Neural crest cell (in vitro differentiated cells): ENCODE measurements at places on chromosomes 11 and 22.

- no peak for DNase-seq
These were observed 20.6 kb upstream of the RAPSN start for GRCh38 chr11:47469361-47470179.

DNA sequence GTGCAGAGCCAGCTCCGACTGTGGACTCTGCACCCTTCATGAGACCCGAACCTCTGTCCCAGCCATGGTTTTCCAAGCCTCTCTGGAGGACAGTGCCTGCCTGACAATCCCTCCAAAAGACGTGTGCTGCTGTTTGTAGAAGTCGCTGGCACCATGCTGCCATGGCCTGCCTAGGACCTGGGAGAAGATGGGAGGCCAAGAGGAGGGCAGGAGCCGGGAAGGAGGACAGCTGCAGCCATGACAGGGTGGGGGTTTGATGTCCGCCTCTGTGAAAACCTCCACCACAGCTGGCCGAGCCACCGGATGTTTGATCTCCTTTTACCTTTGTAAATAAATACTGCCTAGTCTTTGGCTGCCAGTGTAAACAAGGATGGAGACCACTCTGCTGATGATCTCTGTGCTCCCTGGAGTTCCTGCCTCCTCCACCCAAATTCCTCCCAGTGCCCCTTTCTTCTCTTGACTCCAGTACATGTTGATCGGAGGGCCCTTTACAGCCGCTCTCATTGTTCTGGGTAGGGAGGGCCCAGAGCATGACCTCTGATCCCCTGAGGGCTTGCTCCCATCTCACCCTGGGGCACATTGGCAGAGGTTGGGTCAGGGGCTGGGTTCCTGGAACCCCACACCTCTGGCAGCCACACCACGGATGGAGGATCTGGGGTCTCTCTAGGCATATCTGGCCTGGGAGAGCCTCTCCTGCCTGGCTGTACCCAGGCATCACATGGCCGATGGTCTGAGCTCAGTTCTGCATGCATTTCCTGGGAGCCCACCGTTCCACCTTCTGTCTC, 66.9 kb downstream of the BCR start:
- DNase-seq: no peak

- DNase-seq: no peak
These were observed 499.8 kb upstream of the CHORDC1 start for GRCh38 chr11:90722552-90723190.

DNA sequence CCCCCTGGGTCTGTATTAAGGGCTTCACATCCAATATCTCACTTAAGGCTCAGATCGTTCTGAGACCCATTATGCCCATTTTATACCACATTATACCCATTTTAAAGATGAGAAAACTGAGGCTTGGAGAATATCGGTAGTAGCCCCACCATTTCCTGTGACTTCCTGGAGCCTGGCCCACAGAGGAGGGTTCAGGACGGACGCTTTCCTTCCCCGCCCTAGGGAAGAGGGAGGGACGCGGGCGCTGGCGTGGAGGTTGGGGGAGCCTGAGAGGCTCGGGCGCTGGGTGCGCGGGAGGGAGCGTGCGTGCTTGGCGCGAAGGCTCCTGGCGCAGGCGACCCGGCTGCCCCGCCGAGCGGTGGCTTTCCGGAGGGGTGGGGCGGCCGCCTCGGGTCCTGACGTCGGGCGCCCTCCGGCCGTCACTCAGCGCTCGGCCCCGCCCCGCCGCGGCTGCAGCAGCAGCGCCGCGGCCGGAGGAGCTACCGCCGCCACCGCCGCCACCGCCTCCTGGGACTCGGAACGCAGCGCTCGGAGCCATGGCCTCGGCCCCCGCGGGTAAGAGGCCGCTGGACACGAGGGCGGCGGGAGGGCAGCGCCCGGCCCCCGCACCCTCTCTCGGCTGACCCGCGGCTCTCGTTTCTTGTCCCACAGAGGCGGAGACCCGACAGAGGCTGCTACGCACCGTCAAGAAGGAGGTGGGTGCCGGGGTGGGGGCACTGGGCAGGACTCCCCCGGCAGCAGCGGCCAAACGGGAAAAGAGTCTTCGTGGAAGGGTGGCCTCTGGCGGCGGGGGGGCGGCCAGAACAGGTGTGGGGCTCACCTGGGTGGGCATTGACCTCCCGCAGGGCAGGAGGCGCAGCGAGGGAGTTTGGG, at the start of gene SGSM1:
SGSM1 (plus strand) TSS at position 422 of the 873 bp plus-strand sequence; CDS start at position 537, 115 bp downstream.
- DNase-seq: peak; percentile 73

DNA sequence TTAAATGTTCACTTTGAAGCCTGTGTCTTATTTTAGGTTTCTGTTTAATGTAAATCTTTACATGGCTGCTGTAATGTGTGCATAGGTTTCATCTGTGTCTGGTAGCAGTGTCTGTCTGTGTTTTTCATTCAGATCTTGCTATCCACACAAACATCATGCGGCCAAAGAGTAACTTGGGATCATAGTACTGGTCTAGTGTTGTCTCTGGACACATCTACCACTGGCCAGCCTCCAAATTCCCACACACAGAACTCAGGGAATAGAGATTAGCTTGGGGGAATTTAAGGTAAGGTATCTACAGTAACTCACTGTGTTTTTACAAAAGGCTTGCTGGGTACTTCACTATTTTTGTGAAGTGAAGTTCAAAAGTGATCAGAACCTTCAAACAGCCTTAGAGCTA, 32.1 kb upstream of the ZNF143 start:
- DNase-seq: no peak

DNA sequence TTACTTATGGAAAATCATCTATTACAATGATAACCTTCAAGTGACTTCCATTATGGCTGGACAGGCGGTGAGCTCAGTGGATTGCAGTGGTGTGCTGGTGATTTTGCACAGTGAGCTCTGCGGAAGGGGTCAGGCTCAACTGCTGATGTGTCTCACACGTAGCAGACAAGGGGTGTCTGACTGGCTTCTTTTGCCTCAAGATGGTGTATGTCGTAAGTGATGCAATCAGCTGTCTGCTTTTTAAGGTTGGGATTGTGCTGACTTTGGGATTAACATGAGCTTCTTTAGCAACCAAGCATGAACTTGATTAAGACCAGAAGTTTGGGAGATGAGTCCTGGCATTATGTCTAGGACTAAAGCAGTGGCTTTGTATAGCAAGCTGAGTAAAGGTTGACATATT, 49.5 kb downstream of the POLD3 start:
- no peak for DNase-seq

DNA sequence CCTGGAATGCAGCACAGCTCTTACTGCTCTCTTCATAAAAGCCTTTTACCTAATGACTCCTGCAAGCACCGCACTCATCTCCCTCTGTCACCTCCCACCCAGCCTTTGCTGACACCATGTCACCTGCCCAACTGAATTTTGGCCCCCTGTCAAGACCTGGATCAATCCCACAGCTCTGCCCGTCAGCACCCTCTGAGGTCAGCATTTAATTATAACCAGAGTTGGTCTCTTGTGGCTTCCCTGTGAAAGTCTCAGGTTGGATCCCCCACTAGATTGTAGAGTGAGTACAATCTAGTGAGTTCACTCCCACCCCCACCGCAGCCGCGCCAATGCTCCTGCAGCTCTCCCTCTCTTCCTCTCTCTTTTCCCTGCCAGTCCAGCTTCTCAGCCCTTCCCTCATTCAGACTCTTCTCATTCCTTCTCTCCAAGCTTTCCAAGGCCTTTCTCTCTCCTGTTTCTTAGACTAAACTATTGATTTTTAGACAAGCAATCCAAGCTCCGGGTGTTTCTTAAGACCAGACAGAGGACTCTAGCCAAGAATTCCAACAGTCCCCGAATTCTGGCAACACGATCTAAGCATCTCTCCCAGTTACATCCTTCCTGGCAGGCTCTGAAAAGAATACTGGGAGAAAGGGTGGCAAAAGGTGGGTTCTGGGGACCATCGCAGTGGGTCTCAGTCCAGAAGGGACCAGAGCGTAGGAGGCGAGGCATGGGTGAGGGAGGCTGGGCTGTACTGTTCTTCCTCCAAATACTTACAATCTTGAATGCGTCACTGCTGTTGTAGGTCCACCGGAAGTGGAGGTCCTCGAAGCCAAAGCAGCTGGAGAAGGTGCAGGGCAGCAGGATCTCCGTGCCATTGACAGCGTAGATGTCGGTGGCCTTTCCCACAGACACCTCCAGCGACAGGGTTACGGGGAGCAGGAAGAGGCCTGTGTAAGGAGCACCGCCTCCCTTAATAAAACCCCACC, 8.0 kb downstream of the SCN4B start:
- no peak for DNase-seq

DNA sequence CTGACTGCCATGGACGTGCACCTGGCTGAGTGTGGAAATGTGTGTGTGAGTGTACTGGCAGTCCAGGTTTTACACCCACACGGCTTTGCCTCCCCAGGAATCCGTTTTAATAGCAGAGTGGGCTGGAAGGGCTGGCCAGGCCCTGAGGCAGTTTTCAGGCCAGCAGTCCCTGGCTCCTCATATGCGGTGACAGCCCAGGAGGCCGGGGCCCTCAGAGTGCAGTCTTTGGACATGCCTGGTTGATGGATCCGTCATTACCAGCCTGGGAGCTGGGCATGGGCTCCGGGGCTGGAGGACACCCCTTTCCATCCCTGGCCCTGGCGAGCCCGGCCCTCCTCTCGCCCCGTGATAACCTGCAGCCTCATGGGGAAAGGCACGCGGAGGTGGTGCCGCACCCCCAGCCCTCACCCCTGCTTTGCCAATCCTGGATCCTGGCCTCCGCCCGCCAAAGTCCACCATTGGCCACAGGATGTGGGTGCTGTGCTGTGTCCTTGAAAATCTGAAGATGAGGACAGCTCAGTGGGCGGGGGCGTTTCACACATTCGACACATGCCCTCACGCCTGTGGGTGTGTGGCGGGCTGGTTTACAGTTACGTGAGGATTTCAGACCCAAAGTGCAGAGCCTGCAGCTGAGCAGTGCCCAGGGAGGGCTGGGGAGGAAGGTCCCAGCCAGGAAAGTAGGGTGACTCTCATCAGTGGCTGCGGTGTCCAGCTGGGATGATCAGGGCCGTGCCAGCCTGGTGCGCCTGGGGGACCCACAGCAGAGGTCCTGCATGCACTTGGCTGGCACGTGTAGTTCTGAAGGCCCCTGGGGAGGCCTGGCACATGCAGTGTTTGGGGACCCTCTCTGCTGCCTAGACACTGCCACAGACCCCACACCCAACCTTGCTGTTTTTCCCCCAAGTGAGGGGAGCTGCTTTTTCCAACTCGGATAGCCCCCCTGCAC, 55.1 kb downstream of the RTN4R start:
- no peak for DNase-seq

GRCh38 chr11:44246726-44247125, 63.2 kb downstream of the ALX4 start:
- DNase-seq: no peak

GRCh38 chr22:37258753-37259401, 14.8 kb upstream of the RAC2 start:
- DNase-seq: no peak

DNA sequence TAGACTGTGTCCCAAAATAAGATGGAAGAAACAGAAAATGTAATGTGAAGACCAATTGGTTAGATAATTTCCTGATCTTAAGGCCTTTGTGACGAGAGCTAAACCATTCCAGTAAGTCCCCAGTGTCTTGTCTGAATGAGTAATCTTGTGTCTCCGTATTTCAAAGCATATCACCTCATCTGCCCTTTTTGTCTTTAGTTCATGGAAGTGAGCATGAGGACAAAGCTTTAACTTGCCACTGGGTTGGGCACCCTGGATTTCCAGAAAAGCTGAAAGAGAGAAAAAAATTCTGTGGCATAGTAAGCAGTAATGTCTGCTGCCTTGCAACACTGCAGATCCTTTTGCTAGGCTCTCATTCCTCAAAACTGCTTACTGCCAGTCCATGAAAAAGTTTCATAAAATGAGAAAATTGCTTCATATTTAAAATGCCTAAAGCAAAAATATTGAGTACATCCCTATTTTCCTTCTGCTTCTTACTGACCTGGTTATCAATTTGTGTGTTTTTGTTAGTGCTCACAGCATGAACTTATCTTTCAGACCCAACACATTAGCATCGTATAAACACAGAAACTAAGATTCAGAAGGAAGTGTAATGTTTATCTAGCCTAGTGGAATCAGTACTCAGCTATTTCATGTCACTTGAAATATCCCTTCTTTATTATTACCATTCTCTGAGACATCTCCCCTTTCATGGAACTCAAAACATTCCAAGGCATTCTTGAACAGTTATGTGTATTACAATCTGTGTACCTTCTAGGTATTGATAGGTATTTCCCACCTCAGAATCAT, 5.3 kb downstream of the CASP12 start:
- DNase-seq: no peak

DNA sequence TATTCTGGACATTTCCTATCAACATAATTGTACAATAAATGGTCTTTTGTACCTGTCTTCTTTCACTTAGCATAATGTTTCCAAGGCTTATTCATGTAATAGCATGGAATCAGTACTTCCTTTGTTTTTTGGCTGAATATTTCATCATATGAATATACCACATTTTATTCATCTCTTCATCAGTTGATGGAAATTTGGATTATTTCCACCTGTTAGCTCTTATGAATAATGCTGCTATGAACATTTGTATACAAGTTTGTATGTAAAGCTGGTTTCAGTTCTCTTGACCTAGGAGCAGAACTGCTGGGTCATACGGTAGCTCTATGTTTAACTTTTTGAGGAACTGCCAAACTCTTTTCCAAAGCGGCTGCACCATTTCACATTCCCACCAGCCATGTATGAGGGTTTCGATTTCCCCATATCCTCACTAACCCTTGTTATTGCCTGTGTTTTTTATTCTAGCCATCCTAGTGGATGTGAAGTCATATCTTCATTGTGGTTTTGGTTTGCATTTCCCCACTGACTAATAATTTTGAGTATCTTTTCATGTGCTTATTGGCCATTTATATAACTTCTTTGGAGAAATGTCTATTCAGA, 20.9 kb downstream of the EXT2 start:
- no peak for DNase-seq

- no peak for DNase-seq
These were observed 537 bp downstream of the SCN4B start for GRCh38 chr11:118152020-118152551.

- peak; percentile 54 for DNase-seq
These were observed 6.8 kb downstream of the NAA40 start for GRCh38 chr11:63945477-63946163.

GRCh38 chr11:74070723-74071492, 62.0 kb upstream of the UCP3 start:
- DNase-seq: no peak

DNA sequence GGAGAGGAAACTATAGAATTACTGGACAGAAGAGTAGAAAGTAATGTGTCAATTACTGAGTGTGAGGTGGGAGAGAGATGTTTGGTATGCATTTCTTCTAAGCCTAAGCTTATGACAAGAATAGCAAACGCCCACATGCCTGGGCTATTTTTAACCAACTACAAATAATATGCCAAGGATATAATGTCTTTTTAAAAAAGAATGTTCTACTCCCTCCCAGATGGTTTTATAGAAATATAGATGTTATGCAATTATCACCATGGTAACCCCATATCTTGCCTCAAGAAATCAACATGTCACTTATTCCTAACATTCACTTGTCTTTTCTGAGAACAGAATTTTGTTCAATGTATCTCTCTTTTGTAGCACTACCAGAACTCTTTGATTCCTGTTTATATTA, 996.7 kb upstream of the CHORDC1 start:
- DNase-seq: no peak

DNA sequence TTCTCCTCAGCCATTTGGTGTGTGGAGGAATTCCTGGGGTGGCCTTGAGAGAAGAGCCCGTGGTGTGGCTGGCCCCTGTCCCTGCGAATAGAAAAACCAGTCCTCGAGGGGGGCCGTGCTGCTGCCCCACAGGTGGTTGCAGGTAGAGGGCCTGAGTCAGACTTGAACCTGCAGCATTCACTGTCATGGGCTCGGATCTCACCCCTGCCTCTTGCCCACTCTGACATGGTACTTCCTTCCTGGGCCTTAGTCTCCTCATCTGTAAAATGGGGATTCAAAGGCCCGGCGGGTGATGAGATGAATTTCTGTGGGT, 19.4 kb downstream of the TRMU start:
- DNase-seq: no peak
